ENCODE measurements at places on chromosomes 11 and 22.

GRCh38 chr11:70742553-70743291 lies 344.4 kb downstream of the CTTN start:
- no peak for DNase-seq

DNA sequence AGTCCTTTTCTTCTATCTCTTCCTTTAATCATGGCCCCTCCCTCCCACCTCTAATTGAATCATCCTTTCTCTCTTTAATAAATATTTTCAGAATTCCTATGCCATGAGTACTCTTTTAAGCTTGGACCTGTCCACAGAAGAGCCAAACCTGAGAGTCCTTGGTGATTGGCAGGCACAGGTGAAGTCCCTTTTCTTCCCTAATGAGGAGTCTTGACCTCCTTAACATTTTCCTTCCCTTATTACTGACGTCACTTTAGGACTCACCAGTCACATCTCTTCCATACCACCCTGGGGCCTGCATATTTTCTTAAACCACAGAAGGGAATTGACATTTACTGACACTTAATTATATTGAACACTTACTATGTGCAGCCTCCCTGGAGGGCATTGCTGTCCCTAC lies 41.0 kb upstream of the RASSF10 start:
- no peak for DNase-seq

DNA sequence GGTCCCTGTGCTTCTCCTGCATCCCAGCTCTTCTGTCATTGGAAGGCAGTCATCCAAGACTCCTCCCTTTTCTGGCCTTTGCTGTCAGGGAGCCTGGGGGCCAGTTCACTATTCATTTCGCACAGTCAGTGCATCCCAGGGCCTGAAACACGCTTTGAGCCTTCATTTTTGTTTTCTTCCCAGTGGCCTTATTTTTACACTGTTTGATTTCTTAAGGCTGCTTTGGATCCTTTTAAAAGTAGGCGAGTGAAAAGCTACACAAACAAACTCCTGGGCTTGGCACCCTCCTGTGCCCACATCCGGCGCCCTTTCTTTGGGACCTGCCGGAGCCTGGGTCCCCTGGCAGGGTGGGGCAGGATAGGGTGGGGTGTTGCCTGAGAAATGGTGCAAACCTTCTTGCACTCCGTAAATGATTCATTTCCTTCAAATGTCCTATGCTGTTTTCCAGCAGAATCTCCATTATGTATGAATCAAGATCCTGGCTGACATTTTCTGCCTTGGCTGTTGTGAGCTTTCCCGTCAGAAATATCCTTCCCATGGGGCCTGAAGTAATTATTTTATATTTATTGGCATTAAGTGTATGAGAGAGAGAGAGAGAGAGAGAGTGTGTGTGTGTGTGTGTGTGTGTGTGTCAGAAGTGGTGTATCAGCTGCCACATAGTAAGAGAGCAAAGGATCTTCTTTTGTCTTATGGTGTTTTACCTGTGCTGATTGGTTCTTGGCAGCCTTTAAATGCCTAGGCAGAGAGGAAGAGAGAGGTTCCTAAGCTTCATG lies 45.6 kb downstream of the BCR start:
- peak; percentile 21 for DNase-seq

DNA sequence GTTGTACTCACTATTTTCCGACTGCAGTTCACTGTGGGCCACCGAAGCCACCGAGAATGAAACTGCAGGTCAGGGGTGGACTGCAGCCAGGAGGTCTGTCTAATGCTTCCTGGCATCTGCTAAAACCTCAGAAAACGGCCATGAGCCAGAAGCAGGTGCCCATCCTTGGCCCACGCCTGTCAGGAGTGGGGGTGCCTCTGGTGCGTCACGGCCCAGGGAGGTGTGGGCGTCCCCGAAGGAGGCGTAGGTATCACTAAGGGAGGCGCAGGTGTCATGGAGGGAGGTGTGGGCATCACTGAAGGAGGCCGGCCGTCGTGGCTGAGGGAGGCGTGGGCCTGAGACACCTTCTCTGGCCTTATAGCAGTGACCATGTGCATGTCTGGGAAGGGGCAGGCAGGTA lies 456.2 kb downstream of the TBC1D22A start:
- no peak for DNase-seq

DNA sequence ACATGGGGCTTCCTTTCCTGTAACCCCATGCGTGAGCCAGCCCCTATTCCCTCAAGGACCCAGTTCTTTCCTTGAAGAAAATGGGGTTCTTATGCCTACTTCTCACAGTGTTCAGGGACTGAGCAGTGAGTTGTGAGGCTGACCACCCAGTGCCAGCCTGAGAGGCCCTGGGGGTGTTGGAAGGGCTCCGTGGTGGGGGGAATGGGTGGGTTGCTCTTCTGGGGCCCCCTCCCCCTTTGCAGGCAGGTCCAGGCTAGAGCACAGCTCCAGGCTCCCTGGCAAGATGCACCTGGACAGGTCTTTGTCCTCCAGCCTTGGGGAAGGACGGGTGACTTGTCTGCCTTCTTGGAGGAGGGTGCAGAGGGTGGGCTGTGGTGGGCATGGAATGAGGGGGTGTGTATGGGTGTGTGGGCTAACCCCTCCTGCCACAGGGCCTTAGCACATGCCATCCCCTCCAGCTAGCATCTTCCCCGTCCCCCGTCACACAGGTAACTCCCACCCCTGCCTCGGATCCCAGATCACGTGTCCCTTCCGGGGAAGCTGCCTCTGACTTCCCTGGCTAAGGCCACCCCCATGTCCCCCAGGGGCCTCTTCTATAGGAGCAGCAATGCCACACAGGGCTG lies 64.6 kb downstream of the MYEOV start:
- DNase-seq: no peak
